ENCODE measurements at places on chromosomes 13 and 19.
A peak's percentile ranks its signal among the peaks of the same experiment; 100 is the strongest.

- peak; percentile 84 for DNase-seq
Measured at GRCh38 chr19:2016041-2016807, 710 bp upstream of the BTBD2 start.

DNA sequence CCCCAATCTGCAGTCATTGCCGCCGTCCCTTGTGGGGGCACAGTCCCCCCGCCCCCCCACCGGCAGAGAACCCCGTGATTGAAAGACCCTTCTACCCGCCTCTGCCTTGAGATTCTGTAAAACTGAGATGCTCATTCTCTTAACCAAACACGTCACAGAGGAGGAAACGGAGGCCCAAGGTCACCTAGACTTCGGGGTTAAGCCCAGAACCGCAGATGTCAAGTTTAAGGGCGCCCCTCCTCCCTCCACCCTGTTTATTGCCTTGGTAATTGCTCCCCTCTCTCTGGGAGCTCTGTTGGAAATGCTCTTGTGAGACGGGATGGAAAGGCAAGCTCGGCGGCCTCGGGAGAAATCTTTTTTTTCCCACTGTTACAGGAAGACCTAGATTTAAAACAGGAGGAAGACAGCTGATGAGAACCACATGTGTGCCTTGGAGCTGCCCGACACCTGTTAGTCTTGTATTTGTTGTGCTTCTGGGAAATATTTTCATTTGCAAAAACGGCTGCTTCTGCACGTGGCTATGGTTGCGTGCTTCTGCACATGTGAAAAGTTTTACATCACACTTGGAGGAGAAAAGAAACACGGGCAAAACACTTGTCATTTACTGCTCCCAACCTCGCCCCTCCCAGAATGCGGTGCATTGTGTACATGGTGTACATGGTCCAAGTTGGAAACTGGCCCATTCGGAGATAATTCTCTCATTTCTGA is 1.1 kb upstream of the MED26 start:
- no peak for DNase-seq

- no peak for DNase-seq
Measured at GRCh38 chr13:26872525-26873385, 112.2 kb upstream of the GPR12 start.

DNA sequence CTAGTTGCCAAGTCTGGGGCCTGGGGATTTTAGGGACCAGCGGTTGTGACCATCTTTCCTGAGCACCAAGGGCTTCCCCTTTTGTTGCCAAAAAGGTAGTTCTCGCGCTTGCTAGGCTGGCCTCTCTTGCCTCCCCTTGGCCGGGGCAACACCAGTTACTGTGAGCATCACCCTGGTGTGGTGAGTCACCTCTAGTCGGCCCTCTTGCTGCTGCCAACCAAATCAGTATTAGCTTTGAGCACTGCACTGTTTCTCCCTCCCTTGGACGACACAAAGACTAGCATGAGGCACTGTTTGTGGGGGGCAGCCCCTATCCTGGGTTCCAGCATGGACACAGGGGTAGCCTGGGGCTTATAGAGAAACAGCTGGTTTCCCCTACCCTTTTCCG is 6.9 kb downstream of the SYDE1 start:
- DNase-seq: no peak

- DNase-seq: no peak
Measured at GRCh38 chr13:84606616-84607015, 724.3 kb upstream of the SLITRK1 start.

GRCh38 chr19:33343301-33343700 is 30.2 kb upstream of the CEBPG start:
- no peak for DNase-seq

DNA sequence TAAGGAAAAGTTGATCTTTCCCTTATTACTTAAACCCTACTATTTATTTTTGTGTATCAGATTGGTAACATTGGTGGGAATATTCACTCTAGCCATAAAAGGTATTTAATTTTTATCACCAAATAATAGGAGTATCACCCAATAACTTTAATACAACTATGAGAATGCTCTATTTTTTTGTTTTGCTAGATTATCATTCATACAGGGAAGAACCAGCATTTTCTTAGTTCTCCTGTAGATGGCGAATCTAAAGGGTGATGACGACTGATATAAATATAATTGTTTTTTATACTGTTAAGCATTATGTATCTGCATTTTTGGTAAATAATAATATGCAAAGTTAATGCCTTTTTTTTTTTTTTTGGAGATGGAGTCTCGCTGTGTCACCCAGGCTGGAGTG is 7.9 kb upstream of the FRY start:
- no peak for DNase-seq

DNA sequence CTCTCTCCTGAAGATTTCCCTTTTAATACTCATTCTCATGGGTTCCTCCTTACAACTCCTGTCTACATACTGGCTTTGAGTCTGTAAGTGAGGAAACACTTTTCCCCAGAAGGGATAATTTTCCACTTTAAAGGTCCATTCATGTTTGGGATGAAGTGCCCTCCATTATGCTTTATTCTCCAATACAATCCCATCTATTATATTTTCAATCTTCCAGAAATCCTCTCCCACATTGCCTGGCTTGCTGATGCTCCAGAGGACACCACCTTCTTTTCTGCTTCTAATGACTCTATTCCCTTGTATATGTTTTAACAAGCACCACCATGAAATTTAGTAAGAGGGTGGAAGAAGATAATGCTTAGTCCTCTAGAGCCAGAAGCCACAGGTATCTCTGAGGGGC is 92.7 kb upstream of the NBEA start:
- no peak for DNase-seq

DNA sequence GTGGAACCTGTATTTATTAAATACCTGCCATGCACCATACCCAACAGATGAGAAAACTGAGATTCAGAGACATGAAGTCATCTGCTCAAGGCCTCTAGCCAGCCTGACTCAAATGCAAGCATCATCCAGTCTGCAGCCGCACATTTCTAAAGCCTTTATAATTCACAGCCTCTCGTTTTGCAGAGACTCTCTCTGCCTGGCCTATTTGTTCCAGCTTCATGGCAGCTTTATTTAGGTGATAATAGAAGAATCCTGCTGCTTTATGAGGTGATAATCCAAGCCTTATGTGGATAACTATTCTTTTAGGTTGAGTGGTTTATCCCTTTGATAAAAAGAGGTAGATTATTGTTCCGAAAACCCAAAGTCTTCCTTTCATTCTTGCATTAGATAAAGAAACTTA is 58.4 kb downstream of the OXGR1 start:
- DNase-seq: no peak

Data from RWPE2 (cell line).